ENCODE measurements at places on chromosomes 4 and X. TPM values are rescaled to one million over a fixed set of nuclear protein-coding genes. Genes with fewer than 3 reads are reported as not detected.

DNA sequence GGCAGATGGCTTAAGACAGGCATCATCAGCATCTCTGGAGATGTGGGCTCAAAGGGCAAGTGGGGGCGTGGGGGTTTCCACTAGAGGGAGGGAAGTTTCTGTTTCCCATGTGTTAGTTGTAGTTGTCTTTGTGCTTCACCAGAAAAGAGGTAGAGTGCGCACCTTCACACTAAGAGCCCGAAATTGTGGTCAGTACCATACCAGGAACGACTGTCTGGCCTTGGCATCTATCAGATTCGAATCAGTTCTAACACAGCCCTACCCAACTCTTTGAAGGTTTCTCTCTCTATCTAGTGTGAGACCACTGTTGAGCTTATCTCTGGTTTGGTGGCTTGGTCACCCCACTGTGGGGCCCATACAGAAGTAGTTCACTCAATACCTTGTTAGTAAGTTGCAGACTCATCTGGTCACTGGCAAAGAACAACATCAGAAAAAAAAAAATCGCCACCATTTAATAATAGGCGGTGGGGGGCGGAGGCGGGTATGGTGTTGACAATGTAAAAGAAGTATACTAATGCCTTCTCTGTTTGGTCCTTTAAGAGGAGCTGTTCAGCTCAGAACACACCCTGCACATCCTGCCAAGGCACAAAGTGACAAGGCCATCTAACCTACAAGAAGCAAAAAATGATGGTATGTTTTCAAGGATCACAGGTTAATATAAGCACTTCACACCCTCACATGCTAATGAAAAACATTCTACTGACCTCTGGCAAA lies 71.1 kb downstream of the NYX start:
- H3K4me1 ChIP-seq: no peaks in the 10 kb centered on the region
- no peak overlapping the region for H3K4me3 ChIP-seq
- H3K27me3 ChIP-seq: no peaks in the 10 kb centered on the region
- no peak for DNase-seq

GRCh38 chr4:56976283-56976836 lies 1.0 kb downstream of the NOA1 start:
- no peaks in the 10 kb centered on the region for H3K27me3 ChIP-seq
- DNase-seq: peak; percentile 55
- peak overlapping the region; percentile 94 for H3K4me3 ChIP-seq

- no peak overlapping the region for H3K4me3 ChIP-seq
- no peaks in the 10 kb centered on the region for H3K27me3 ChIP-seq
- peaks cover 62% of the 10 kb centered on the region for H3K36me3 ChIP-seq
- H3K27ac ChIP-seq: peak overlapping the region; percentile 91
These were observed 95.6 kb downstream of the AFAP1 start for GRCh38 chr4:7843831-7844593.

GRCh38 chr4:15254236-15254880 lies 173.5 kb upstream of the C1QTNF7 start:
- no peaks in the 10 kb centered on the region for H3K36me3 ChIP-seq
- H3K4me3 ChIP-seq: no peak overlapping the region
- H3K27ac ChIP-seq: no peak overlapping the region

DNA sequence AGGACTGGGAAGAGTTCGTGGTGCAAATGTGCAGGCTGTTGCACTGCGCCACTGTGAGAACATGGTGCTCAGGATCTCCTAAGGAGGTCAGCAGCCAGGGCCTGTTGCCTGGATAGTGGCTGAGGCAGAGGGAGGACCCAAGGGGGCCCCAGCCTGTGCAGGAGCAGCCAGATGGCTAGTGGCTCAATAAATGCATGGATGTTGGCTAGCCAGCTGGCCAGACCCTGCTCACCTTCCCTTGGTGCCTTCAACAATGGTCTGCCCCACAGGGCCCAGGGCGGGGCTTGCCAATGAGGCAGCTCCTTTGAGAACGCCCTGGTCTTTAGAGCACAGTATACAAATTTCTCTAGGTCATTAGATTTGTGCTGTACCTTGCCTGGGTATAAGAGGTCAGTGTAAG lies 67.4 kb downstream of the TNIP2 start:
- H3K4me3 ChIP-seq: no peak overlapping the region
- no peaks in the 10 kb centered on the region for H3K27me3 ChIP-seq
- no peak overlapping the region for H3K27ac ChIP-seq
- no peak for DNase-seq
- no peaks in the 10 kb centered on the region for H3K4me1 ChIP-seq
- H3K36me3 ChIP-seq: peaks cover 51% of the 10 kb centered on the region

- peak overlapping the region; percentile 93 for H3K27ac ChIP-seq
- no peaks in the 10 kb centered on the region for H3K36me3 ChIP-seq
- peak; percentile 99 for DNase-seq
These were observed 172.0 kb downstream of the PTTG2 start for GRCh38 chr4:38132107-38132673.

The CXorf65 gene
- not detected for polyA plus RNA-seq
